Panc1 (cell line): ENCODE measurements at places on chromosomes 13 and 19.

DNA sequence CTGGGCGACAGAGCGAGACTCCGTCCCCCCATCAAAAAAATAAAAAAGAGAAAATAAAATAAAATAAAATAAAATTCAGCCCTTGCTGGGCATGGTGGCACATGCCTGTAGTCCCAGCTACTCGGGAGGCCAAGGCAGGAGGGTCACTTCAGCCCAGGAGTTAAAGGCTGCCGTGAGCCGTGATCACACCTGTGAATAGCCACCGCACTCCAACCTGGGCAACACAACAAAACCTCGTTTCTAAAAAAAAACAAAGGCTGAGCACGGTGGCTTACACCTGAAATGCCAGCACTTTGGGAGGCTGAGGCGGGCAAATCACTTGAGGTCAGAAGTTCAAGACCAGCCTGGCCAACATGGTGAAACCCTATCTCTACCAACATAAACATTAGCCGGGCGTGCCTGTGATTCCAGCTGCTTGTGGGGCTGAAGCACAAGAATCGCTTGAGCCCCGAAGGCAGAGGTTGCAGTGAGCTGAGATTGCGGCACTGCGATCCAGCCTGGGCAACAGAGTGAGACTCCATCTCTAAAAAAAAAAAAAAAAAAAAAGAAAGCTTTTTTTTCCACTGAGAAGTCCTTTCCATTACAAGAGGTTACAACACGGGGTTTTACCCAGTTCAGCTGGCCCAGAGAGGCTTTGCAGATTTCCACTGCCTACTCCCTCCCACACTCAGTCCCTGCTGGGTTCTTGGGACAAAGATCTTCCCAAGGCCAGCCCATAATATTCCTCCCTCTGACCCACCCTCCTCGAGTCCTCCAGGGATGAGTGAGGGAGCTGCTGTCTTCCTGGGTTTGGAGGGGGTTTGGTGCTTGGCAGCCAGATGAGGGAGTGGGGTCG, 6.4 kb downstream of the ANGPTL4 start:
- no peaks in the 10 kb centered on the region for H3K27me3 ChIP-seq
- no peaks in the 10 kb centered on the region; the same call in none of the 2 replicates for H3K36me3 ChIP-seq
- peaks cover 20% of the 10 kb centered on the region for H3K4me1 ChIP-seq
- no peak overlapping the region for H3K4me3 ChIP-seq
- H3K27ac ChIP-seq, result no peak overlapping the region

DNA sequence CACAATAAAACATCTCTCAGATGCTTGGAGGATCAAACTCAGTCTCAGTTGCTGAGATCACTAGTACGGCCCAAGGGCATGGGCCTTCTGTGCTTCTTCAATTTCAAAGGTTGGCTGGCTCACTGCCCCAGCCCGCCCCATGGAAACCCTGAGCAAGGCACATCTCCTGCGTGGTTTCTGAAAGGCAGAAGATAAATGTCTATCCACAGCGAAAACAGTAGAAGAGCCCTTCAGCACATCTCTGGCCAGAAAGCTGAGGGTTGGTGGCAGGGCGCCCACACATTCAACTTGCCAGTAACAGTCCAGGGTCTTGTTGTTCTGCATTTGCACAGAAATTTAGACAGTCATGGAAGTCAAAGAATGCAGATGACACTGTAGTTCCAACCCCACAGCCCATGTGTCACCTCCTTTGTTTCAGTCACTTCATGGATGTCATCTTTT, 24.0 kb upstream of the KATNAL1 start:
- no peaks in the 10 kb centered on the region for H3K36me3 ChIP-seq
- H3K4me3 ChIP-seq, result no peak overlapping the region
- DNase-seq, result no peak
- H3K27ac ChIP-seq, result no peak overlapping the region
- 0 out of 2 replicates have a peak, but pooled peaks cover 4% of the 10 kb centered on the region for H3K4me1 ChIP-seq
- no peaks in the 10 kb centered on the region for H3K27me3 ChIP-seq

GRCh38 chr19:50894478-50895356, 16.5 kb downstream of the KLK4 start:
- no peak overlapping the region for H3K4me3 ChIP-seq
- no peak overlapping the region for H3K27ac ChIP-seq
- DNase-seq, result no peak
- no peaks in the 10 kb centered on the region for H3K4me1 ChIP-seq

DNA sequence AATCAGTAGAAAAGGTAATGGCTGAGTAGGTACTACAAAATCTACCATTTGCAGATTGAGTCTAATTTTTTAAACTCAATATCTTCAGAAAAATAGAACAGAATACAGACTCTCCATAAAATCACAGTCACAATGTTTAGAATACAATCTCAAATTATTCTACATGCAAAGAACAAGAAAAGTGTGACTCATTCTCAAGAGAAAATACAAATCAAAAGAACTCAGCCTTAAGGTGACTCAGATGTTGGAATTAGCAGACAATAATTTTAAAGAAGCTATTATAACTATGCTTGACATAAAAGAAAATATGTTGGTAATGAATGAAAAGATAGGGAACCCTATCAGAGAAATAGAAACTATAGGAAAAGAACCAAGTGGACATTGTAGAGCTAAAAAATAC, 78.9 kb downstream of the RXFP2 start:
- H3K4me3 ChIP-seq, result no peak overlapping the region
- H3K36me3 ChIP-seq, result no peaks in the 10 kb centered on the region
- H3K27ac ChIP-seq, result no peak overlapping the region
- no peaks in the 10 kb centered on the region for H3K4me1 ChIP-seq
- no peaks in the 10 kb centered on the region for H3K27me3 ChIP-seq
- no peak for DNase-seq

- H3K4me1 ChIP-seq, result no peaks in the 10 kb centered on the region
- DNase-seq, result no peak
- H3K4me3 ChIP-seq, result no peak overlapping the region
- no peaks in the 10 kb centered on the region for H3K27me3 ChIP-seq
- no peak overlapping the region for H3K27ac ChIP-seq
Observed at GRCh38 chr13:39297664-39298171, 259.5 kb downstream of the NHLRC3 start.

DNA sequence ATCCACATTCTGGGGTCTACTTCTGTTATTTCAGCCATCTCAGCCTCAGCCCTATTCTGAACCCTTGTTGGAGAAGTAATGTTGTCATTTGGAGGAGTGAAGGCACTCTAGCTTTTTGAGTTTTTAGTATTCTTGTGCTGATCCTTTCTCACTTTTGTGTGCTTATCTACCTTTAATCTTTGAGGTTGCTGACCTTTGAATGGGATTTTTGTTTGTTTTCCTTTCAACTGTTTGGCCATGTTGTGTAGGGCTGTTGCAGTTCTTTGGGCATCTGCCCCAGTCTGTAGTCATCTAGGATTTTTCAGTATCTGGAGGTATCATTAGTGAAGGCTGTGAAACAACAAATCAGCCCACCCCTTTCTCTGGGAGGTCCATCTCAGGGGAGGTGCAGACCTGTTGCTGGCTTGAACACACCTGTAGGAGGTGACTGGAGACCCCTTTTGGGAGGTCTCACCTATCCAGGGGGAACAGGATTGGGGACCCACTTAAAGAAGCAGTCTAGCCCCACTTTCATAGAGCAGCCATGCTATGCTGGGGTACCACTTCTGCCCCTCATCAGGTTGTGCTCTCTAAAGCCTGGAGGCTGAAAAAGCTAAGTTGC, 1391.4 kb downstream of the UQCRFS1 start:
- H3K4me3 ChIP-seq, result no peak overlapping the region
- no peak overlapping the region for H3K27ac ChIP-seq
- DNase-seq, result no peak
- no peaks in the 10 kb centered on the region for H3K27me3 ChIP-seq
- no peaks in the 10 kb centered on the region for H3K36me3 ChIP-seq

DNA sequence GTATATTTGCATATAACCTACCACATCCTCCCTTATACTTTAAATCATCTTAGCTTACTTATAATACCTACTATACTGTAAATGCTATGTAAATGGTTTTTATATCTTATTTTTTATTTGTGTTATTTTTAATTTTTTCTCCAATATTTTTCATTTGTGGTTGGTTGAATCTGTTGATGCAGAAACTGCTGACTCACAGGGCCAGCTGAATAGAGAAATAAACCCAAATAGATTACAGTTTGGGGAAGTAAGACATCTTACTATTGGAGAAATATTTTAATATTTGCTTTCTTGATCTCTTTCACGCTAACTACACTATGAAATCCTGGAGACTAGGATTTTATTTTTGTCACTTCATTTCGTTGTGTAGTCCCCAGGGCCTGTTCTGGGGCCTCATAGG, 7.1 kb downstream of the SMAD9 start:
- H3K36me3 ChIP-seq, result no peaks in the 10 kb centered on the region
- H3K27me3 ChIP-seq, result no peaks in the 10 kb centered on the region

GRCh38 chr13:81442904-81443303, 1102.0 kb upstream of the SPRY2 start:
- no peaks in the 10 kb centered on the region for H3K36me3 ChIP-seq
- no peaks in the 10 kb centered on the region for H3K4me1 ChIP-seq
- no peak overlapping the region for H3K4me3 ChIP-seq
- no peaks in the 10 kb centered on the region for H3K27me3 ChIP-seq

GRCh38 chr19:6987850-6988249, 33.4 kb downstream of the MBD3L2B start:
- no peaks in the 10 kb centered on the region for H3K36me3 ChIP-seq
- H3K27ac ChIP-seq, result no peak overlapping the region
- no peaks in the 10 kb centered on the region for H3K4me1 ChIP-seq
- no peaks in the 10 kb centered on the region for H3K27me3 ChIP-seq

DNA sequence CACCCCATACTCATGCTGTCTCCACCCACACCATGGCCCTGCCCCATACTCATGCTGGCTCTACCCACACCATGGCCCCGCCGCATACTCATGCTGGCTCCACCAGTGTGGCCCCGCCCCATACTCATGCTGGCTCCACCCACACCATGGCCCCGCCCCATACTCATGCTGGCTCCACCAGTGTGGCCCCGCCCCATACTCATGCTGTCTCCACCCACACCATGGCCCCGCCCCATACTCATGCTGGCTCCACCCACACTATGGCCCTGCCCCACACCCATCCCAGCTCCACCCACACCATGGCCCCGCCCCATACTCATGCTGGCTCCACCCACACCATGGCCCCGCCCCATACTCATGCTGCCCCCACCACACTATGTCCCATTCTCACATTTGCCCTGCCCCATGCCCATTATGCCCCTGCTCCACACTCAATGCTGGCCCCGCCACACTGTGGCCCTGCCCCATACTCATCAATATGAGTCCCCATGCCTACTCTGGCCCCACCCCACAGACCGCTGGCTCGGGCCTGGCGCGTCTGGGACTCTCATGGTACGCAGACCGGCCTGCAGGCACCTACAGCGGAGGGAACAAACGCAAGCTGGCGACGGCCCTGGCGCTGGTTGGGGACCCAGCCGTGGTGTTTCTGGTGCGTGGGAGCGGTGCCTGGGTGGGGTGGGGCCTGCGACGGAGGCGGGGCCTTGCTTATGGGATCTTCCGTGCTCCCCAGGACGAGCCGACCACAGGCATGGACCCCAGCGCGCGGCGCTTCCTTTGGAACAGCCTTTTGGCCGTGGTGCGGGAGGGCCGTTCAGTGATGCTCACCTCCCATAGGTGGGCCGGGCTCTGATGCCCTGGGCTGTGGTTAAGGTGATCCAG, 3.7 kb upstream of the ARHGAP45 start:
- H3K27ac ChIP-seq, result no peak overlapping the region
- no peak overlapping the region for H3K4me3 ChIP-seq
- H3K27me3 ChIP-seq, result no peaks in the 10 kb centered on the region

GRCh38 chr13:100789481-100789880, 114.9 kb upstream of the TMTC4 start:
- H3K27ac ChIP-seq, result no peak overlapping the region
- H3K4me1 ChIP-seq, result no peaks in the 10 kb centered on the region
- no peaks in the 10 kb centered on the region; the same call in 1 of the 2 replicates for H3K27me3 ChIP-seq
- no peaks in the 10 kb centered on the region for H3K36me3 ChIP-seq
- DNase-seq, result no peak

- H3K4me3 ChIP-seq, result peak overlapping the region; percentile 7; the same call in 1 of the 2 replicates
- peaks cover 14% of the 10 kb centered on the region for H3K4me1 ChIP-seq
- H3K27me3 ChIP-seq, result no peaks in the 10 kb centered on the region
Observed at GRCh38 chr13:101623470-101624209, 171.2 kb downstream of the ITGBL1 start.

GRCh38 chr19:31613683-31614219, 264.5 kb upstream of the TSHZ3 start:
- no peaks in the 10 kb centered on the region for H3K4me1 ChIP-seq
- no peaks in the 10 kb centered on the region for H3K27me3 ChIP-seq
- no peaks in the 10 kb centered on the region for H3K36me3 ChIP-seq

DNA sequence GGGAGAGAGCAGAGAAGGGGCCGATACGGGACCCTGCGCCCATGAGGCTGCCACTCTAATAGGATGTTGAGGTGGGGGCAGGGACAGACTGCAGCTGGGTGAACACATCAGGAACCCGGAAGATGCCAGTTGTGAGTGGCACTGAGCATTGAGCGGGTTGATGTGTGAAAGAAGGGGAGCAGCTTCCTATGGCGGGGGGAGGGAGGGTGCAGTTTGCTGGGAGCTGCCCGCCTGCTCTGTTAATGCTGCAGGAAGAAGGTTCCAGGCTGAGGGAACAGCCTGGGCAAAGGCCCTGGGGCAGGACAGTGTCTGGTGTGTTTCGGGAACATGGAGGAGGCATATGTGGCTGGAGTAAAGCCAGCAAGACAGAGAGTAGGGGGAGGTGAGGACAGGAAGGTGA, 29.8 kb downstream of the DNM2 start:
- H3K4me1 ChIP-seq, result peaks cover 48% of the 10 kb centered on the region
- peak overlapping the region; percentile 66 for H3K27ac ChIP-seq
- no peak overlapping the region for H3K4me3 ChIP-seq
- H3K27me3 ChIP-seq, result no peaks in the 10 kb centered on the region
- no peaks in the 10 kb centered on the region for H3K36me3 ChIP-seq
- DNase-seq, result no peak

GRCh38 chr13:30615866-30616541, 1.7 kb upstream of the USPL1 start:
- DNase-seq, result no peak
- H3K4me1 ChIP-seq, result peaks cover 12% of the 10 kb centered on the region
- H3K4me3 ChIP-seq, result peak overlapping the region; percentile 67
- H3K36me3 ChIP-seq, result peaks cover 8% of the 10 kb centered on the region

GRCh38 chr13:42396901-42397655, 125.1 kb downstream of the AKAP11 start:
- no peaks in the 10 kb centered on the region for H3K36me3 ChIP-seq
- DNase-seq, result no peak
- no peak overlapping the region for H3K4me3 ChIP-seq

DNA sequence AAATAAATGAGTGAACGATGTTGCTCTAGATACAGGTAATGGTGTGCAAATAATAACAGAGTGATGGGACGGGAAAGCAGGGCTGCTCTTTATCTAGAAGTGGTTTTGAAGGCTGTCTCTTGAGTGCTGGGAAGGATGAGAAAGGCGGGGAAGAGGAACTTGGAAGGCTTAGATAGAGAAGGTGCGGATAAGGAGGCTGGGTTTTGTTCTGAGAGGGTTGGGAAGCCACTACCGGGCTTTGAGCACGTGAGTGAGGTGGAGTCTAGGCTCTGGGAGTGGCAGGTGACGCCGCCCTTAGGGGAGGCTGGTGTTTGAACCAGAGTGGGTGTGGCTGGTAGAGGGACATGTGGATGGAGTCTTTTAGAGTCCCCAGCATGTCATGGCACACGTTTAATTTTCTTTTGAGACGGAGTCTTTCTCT, 811 bp downstream of the ARMC6 start:
- peaks cover 6% of the 10 kb centered on the region; the same call in 1 of the 2 replicates for H3K4me1 ChIP-seq
- H3K4me3 ChIP-seq, result peak overlapping the region; percentile 91
- peak; percentile 38 for DNase-seq
- H3K36me3 ChIP-seq, result peaks cover 3% of the 10 kb centered on the region
- H3K27me3 ChIP-seq, result no peaks in the 10 kb centered on the region
